ENCODE measurements at places on chromosomes 5 and 9. TPM values are rescaled to one million over a fixed set of nuclear protein-coding genes. Genes with fewer than 3 reads are reported as not detected.

The CTSV gene
- total RNA-seq: 1.1 TPM

The DRD1 gene
- not detected for total RNA-seq

The IGIP gene
- total RNA-seq: 2.3 TPM

The TAF11L10 gene
- not detected for total RNA-seq

The LCN15 gene
- total RNA-seq: not detected

The SLC25A48 gene
- total RNA-seq: not detected

The CARTPT gene
- not detected for total RNA-seq

The TAF11L5 gene
- total RNA-seq: not detected

The SLC28A3 gene
- total RNA-seq: 0.90 TPM

The SH3RF2 gene
- total RNA-seq: 0.12 TPM

The CNTLN gene
- total RNA-seq: 0.27 TPM

The CBY3 gene
- 0.61 TPM for total RNA-seq

The PPP1R26 gene
- 3.5 TPM for total RNA-seq
